Cardiac ventricle fibroblast (primary cell): ENCODE measurements at places on chromosomes 13 and 19. TPM values are rescaled to one million over a fixed set of nuclear protein-coding genes. Genes with fewer than 3 reads are reported as not detected.

The BRCA2 gene
- total RNA-seq, result 0.50 and 1.8 TPM in 2 replicates

The MAB21L1 gene
- total RNA-seq, result 2.0 and 2.2 TPM in 2 replicates

The ZNF808 gene
- 5.8 and 11.0 TPM in 2 replicates for total RNA-seq

The ATP4B gene
- not detected in 2 replicates for total RNA-seq

The SERPINE3 gene
- total RNA-seq, result not detected in 2 replicates

The CYP4F8 gene
- total RNA-seq, result not detected in 2 replicates

The YJU2 gene
- total RNA-seq, result 13.8 and 18.2 TPM in 2 replicates

The MFSD12 gene
- total RNA-seq, result 58.3 and 59.2 TPM in 2 replicates

The HSH2D gene
- not detected in 2 replicates for total RNA-seq

The PBX4 gene
- not detected in 2 replicates for total RNA-seq

The SULT2A1 gene
- total RNA-seq, result not detected in 2 replicates

The NLRP13 gene
- total RNA-seq, result not detected in 2 replicates

The CRLF1 gene
- 80.8 and 105 TPM in 2 replicates for total RNA-seq

The CDX2 gene
- not detected in 2 replicates for total RNA-seq

The ZNF208 gene
- 0.50 and 2.1 TPM in 2 replicates for total RNA-seq

The KLK3 gene
- total RNA-seq, result not detected in 2 replicates

The PRR36 gene
- 0.44 TPM in 1 of 2 replicates, not detected in the other for total RNA-seq

The ERVK3-1 gene
- total RNA-seq, result 21.8 and 35.2 TPM in 2 replicates

The PSG5 gene
- not detected in 2 replicates for total RNA-seq

The IL12RB1 gene
- total RNA-seq, result not detected in 2 replicates

The C19orf38 gene
- 0.69 and 0.78 TPM in 2 replicates for total RNA-seq

The CD33 gene
- total RNA-seq, result not detected in 2 replicates

The ZNF667 gene
- total RNA-seq, result 6.2 and 8.8 TPM in 2 replicates

The ZNF285 gene
- total RNA-seq, result 3.5 and 11.0 TPM in 2 replicates
